ENCODE measurements at places on chromosomes 1 and 21.

DNA sequence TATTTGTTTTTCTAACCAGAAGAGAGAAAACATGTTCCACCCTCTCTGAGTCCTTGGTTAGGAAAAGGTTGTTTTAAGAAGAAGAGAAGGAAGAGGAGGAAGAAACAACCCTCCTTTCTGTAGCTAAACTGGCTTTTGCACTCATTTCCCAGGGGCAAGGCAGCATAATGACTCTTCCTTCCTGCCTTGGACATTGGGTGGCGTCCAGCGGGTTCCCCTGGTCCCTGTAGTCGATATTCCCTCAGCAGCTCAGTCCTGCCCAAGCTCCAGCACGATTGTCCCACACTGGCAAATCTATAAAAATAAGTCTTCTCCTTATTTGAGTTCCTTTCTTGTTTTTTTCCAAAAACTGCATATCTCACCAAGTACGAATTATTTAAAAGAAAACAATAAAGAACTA lies 81.2 kb downstream of the TEX35 start:
- DNase-seq, result no peak

GRCh38 chr1:56773341-56774066 lies 45.7 kb downstream of the FYB2 start:
- DNase-seq, result no peak

DNA sequence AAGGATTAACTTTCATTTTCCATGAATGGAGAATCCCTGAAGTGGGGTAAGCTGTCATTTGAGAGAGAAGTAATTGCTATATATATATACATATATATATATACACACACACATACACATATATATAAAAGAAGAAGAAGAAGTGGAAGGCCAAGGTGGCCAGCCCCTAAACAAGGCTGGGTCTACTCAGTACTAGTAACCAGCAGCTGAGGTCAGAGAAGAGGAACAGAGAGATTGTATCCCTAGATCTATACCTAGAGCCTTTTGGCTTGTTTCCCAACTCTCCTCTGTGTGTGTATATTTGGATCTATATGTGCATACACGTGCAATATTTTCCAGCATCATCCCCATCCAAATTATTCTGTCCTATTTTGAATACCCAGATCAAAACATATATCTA lies 5.2 kb downstream of the TNFSF4 start:
- DNase-seq, result no peak

DNA sequence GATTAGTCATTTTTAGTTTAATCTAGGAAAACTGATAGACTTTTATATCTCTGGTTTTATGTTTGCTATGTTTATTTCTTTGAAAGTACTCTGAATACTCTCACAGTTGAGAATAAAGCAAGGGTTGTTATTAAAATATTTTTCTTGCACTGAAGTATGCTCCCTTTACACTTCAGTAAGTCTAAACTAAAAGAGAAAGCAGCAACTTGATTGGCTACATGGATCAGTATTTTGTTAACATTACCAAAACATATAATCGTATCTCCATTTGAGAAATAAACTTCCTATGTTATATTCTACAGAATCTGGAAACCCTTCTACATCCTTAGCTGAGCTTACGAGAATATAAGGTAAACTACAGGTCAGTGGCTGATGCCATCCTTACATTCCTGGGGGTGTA lies 149.5 kb upstream of the HP1BP3 start:
- DNase-seq, result no peak

DNA sequence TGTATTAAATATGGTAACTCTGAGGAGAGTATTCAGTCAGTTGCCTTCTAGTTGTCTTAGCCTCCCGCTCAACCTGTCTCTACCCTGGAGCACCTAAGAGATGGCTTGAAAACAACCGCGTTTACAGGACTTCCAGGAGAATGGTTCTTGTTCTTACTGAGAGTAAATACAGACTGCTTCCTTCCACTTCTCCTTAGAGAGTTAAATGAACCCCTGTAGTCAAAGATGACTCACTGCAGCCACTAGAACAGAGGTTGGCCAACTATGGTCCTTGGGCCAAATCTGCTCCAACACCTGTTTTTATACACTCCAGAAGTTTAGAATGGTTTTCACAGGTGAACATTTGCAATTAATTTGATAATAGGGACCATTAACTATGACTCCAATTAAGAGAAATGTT lies 60.1 kb upstream of the ASB17 start:
- no peak for DNase-seq

DNA sequence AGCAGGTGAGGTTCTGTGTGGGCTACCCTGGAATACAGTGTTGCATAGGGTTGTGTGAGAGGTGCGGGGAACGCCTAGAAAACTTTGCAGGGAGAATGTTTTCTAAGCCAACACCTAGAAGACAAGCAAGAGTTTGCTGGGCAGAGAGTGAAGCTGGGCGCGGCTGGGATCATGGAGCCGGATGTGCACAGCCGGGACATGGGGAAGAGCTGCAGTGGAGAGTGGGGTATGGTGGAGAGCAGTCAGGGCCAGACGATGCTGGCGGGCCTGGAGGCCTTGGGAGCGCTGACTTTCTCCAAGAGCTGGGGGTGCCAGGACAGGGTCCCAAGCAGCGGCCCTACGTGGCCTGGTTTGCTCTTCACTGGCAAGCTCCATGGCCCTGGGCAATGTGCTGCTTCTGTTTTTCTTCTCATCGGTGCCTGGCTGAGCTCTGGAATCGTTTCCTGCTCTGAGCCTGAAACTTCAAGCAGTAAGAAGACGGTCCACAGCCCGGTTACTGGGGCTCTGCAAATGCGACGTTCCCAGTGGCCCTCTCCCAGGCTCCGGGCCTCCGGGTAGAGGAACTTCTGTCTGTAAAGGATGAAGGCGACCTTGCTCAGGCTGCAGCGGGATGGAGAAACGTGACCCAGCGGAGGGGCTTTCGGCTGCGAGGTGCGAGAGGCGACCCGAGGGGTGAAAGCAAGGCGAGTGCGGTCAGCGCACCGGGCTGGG lies 51.9 kb upstream of the CD34 start:
- DNase-seq, result no peak
